ENCODE measurements at places on chromosomes 1 and 21.

- no peak for DNase-seq
Measured at GRCh38 chr21:32708069-32708468, 19.7 kb downstream of the SYNJ1 start.

DNA sequence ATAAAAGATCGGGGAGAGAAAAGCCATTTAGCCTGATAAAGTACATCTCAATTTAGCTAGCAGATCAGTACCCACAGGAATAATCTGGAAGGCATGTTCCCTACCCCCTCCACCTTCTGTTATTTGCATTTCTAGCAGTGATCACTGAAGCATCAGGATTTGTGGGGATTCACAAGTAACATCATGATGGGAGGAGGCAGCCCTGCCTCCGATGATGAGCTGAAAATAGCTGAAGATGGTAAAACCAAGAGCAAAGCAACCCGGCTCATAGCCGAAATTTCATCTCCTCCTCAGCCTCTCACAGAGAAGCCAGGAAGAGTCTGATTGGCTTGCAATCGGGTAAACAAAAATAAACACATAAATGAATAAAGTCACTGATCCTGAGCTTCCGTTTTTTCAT is 2.4 kb downstream of the CCSAP start:
- no peak for DNase-seq

GRCh38 chr1:26359981-26360806 is 6.3 kb upstream of the CRYBG2 start:
- DNase-seq, result no peak

GRCh38 chr21:40386294-40386911 is 460.6 kb downstream of the DSCAM start:
- DNase-seq, result no peak

- no peak for DNase-seq
Measured at GRCh38 chr1:204409836-204410687, 1.6 kb downstream of the PPP1R15B start.

GRCh38 chr21:32035617-32036016 is 162.8 kb downstream of the HUNK start:
- no peak for DNase-seq

GRCh38 chr1:67261680-67262079 is 46.0 kb upstream of the IL12RB2 start:
- DNase-seq, result no peak
